Nephron progenitor cell (in vitro differentiated cells): ENCODE measurements at places on chromosomes 16 and 17.

DNA sequence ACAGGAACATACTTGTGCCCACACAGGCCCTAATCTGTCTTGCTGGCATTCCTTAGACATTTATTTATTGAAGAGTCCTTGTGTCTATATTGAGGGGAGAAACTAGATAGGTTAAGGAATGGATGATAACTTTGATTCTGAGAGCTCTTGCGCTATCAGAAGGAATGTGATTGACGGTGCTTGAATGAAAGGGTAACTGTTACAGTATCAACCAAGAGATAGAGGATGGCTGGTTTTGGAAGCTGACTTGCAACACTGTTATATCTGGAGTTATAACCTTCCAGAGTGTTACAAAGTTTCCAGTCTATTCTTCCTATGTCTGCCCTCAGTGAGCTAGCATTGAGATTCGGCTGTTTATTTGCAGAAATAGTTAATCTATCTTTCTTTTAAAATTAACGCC, 36.5 kb downstream of the PRKCA start:
- peaks cover 28% of the 10 kb centered on the region for H3K4me1 ChIP-seq
- no peak overlapping the region for H3K27ac ChIP-seq
- no peak for DNase-seq
- no peaks in the 10 kb centered on the region for H3K36me3 ChIP-seq
- H3K27me3 ChIP-seq = peaks cover 8% of the 10 kb centered on the region
- H3K4me3 ChIP-seq = no peak overlapping the region

DNA sequence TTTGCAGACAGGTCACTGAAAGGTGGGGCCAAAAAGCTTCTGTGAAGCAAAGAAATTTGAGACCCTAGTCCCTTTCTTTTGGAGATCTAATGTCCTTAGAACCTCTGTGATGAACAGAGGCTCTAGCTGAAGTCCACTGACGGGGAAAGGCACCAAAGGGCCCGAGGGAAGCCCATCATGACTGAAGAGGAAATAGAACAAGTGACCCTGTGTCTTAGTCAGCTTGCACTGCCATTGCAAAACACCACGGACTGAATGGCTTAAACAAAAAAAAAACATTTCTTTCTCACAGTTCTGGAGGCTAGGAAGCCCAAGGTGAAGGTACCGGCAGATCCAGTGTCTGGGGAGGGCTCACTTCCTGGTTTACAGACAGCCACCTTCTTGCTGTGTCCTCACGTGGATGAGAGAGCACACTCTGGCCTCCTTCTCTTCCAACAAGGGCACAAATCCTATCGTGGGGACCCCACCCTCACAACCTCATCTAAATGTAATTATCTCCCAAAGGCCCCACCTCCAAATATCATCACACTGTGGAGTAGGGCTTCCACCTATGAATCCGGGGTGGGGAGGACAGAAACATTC, 24.3 kb upstream of the ASGR2 start:
- H3K27ac ChIP-seq = no peak overlapping the region
- peaks cover 18% of the 10 kb centered on the region for H3K27me3 ChIP-seq
- peaks cover 49% of the 10 kb centered on the region for H3K4me1 ChIP-seq

- H3K4me3 ChIP-seq = peak overlapping the region; percentile 96
- peaks cover 62% of the 10 kb centered on the region for H3K36me3 ChIP-seq
- no peak for DNase-seq
- H3K27me3 ChIP-seq = no peaks in the 10 kb centered on the region
- H3K27ac ChIP-seq = no peak overlapping the region
These were observed 381.7 kb downstream of the ZFHX3 start for GRCh38 chr16:72666267-72666666.

DNA sequence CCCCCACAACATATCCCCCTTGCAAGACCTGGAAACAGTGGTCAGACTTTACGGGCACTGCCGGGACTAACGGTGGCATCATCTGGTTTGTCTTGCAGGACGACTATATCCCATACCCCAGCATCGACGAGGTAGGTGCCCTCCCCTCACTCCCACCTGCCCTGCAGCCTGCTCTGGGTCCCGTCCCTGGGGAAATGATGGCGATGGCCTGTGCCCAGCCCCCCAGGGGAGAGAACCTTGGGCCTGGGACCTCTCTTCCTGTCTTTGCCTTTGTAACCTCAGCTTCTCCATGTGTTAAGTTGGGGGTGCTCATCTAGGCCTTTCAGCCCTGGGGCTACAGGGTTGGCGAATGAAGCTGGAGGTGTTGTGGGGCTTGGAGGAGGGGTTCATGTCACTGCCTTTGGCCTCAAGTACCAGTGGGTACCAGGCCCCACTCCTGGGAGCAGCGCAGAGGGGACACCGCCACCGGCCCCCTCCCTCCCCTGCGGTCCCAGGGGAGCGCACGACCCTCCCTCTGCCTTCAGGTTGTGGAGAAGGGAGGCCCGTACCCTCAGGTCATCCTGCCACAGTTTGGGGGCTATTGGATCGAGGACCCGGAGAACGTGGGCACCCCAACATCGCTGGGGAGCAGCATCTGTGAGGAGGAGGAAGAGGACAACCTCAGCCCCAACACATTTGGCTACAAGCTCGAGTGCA, 99.9 kb downstream of the OR1D5 start:
- H3K4me1 ChIP-seq = peaks cover 39% of the 10 kb centered on the region
- H3K36me3 ChIP-seq = no peaks in the 10 kb centered on the region
- H3K27me3 ChIP-seq = peaks cover 20% of the 10 kb centered on the region
- no peak for DNase-seq

GRCh38 chr16:51418258-51418657, 267.2 kb upstream of the SALL1 start:
- H3K27me3 ChIP-seq = peaks cover 5% of the 10 kb centered on the region
- no peak overlapping the region for H3K4me3 ChIP-seq
- peaks cover 57% of the 10 kb centered on the region for H3K4me1 ChIP-seq

GRCh38 chr16:66154801-66155200, 211.7 kb upstream of the CDH5 start:
- no peak for DNase-seq
- H3K27ac ChIP-seq = no peak overlapping the region
- H3K27me3 ChIP-seq = peaks cover 6% of the 10 kb centered on the region
- no peaks in the 10 kb centered on the region for H3K36me3 ChIP-seq
- no peak overlapping the region for H3K4me3 ChIP-seq

GRCh38 chr17:38747463-38748148, 530 bp downstream of the PCGF2 start:
- H3K27me3 ChIP-seq = no peaks in the 10 kb centered on the region
- H3K4me1 ChIP-seq = peaks cover 64% of the 10 kb centered on the region
- H3K4me3 ChIP-seq = peak overlapping the region; percentile 98
- H3K27ac ChIP-seq = peak overlapping the region; percentile 50
- DNase-seq = peak; percentile 78
- peaks cover 5% of the 10 kb centered on the region for H3K36me3 ChIP-seq

DNA sequence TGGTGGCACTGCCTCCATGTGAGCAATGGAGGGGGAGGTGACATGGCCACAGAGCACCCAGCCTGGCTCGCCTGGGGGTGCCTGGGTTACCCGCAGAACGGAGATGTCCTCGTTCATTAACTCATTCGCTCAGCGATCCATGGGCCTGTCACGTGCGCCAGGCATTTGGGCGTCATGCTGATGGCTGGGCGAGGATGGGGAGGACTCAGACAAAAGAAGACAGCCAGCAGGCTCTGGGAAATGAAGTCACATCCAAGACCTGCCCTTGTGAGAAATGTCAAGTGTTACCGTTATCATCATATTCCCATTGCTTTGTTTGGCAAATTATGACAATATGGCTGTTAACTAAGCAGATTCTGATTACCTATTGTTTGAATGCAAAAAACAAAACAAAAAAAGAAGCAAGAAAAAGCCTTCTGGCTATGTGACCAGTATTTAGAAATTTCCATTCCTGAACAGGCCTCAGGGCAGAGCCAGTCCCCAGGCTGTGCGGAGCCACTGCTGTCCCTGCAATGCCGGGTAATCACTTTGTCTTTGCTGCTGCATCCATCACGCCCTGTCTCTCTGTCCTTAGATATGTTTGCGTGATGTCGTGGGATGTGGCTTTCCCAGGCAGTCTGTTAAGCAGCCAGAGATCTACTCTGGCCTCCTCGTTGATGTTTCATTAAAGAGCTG, 57.9 kb downstream of the CMIP start:
- peaks cover 65% of the 10 kb centered on the region for H3K4me1 ChIP-seq
- no peaks in the 10 kb centered on the region for H3K36me3 ChIP-seq
- H3K27me3 ChIP-seq = no peaks in the 10 kb centered on the region

DNA sequence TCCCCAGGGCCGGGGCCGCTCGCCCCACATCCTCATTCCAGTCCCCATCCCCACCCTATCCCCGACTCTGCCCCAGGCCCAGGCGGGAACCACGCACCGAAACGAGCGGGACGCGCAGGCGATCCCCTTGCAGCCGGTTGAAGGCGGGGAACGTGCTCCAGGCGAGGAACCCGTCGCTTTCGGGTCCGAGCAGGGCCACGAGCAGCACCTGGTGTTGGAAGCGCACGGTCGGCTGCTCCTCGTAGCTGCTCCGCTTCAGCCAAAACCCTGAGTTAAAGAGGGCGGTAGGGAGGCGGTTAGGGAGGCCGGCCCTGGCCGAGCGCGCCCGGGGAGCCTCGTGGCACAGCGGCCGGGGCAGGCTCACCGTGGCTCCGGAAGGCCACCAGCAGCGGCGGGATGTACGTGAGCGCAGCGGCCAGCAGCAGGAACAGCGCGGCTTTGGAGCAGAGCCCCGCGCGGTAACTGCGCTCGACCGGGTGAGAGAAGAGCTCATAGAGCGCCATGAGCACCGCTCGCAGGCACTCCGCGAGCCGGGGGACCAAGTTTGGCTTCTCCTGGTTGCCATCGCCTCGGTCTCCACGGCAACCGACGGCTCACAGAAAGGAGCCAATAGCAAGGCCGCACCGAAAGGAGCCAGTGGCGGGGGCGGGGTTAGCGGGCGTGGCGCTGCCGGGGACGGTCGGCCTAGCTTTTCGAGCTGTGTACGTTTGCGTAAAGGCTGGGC, at the start of gene TMEM231:
Gene TMEM231, minus strand, starts transcription at position 546 of the 724 bp plus-strand sequence. Its CDS starts 43 bp downstream, at position 503.
- H3K4me3 ChIP-seq = peak within 1 kb of the TSS; percentile 99
- H3K27me3 ChIP-seq = no peaks in the 10 kb centered on the region
- H3K36me3 ChIP-seq = no peaks in the 10 kb centered on the region
- peak; percentile 98 for DNase-seq
